ENCODE measurements at places on chromosomes 11 and 22.

DNA sequence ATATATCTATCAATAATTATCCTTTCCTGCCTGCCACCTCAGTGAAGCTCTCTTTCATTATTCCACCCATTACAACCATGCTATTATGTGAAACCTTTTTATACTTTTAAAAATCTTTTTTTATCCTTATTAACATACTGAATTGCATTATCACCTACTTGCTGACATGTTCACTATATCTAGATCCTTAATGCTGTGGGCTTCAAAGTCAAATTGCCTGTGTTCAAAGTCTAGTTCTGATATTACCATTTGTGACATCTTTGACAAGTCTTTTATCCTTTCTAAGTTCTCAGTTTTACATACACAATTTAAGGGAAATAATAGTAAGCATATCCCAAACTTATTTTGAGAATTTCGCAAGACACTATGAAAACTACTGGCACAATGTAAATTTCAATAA is 2239.4 kb downstream of the LRRC4C start:
- no peak for DNase-seq

DNA sequence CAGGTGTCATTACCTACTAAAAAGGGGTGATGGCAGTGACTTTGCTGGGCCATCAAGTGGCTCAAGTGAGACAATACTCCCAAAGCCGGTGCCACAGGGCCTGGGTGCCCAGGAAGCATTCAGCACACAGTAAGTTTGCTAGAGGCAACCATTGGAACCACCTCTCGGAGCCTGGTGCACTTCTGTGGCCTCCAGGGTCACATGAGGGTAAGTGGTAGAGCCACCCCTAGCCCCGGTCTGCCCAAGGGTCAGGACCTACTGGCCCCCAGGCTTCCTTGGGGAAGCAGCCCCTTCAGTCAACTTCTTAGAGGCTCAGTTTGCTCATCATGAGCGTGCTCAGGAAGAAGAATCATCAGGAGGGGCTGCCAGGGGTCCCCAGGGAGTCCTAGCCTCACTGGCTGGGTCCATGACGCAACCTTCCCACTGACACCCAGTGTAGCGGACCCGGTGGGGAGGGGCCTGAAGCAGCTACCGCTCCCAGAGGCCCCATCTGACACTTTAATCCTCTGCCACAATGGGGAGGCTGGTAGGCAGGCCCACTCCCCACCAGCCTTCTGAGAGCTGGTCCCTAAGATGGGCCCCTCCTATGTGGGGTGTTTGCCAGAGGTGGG is 17.5 kb upstream of the RASL10A start:
- no peak for DNase-seq

GRCh38 chr11:20161923-20162744 is 1.9 kb upstream of the DBX1 start:
- no peak for DNase-seq

DNA sequence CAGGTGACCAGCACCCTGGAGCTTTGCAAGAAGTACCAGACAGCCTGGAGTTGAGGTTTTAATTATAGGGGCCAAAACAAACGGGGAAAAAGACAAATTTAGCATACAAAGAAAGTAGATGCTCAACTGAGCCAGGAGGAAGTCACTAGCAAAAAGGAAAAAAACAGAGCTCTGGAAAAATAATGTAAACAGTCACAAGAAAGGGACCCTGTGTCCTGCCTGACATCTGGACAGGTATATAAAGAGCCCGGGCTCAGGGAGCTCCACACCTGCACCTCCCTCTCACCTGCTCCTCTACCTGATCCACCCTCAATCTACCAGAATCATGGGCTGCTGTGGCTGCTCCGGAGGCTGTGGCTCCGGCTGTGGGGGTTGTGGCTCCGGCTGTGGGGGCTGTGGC is at the start of gene KRTAP5-10:
TSS of gene KRTAP5-10 (plus strand) at position 301 of the 400 bp plus-strand sequence. CDS start at position 326, 25 bp downstream.
- no peak for DNase-seq

- no peak for DNase-seq
These were observed 8.0 kb downstream of the TUBGCP6 start for GRCh38 chr22:50236731-50237409.

DNA sequence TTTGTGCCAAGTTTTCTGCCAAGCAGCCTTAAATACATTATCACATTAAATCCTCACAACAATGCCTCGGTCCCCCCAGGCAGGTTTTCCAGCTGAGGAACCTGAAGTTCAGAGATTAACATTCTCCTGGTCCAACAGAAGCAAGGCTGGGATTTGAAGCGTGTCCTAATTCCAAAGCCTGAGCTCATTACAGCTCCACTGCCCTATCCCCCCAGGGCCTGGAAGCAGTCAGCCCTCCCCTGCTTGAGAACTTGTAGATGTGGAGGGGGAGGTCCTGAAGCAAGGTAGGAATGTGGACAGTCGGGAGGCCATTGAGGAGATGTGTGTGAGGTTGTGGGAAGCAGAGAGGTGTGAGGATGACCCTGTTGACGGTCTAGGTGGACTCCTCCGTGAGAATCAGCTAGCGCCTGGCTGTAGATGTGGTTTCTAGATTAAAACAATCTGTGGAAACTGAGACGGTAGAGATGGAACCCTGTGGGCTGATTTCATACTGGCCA is 8.1 kb downstream of the GRAMD1B start:
- DNase-seq, result no peak

DNA sequence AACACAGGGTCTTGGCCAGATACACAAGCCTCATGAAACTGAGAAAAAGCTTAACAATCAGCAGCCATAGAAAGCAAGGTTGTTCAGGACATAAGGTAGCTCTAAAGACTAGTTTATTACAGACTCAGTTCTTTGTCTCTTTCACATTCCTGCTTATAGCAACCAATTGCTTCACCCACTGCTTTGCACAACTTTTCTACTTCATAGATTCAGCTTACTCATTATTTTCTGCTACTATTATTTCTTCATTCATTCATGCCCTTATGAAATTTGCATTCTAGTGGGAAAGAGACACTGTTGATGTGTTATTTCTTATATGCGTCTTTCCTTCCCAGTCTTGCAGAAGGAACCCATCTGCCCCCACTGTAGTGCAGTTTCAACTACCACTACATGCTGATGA is 4.7 kb downstream of the CCDC34 start:
- no peak for DNase-seq

GRCh38 chr11:36160091-36160490 is 129.1 kb downstream of the COMMD9 start:
- DNase-seq, result no peak

- no peak for DNase-seq
These were observed 9.6 kb downstream of the QSER1 start for GRCh38 chr11:32902089-32902665.

DNA sequence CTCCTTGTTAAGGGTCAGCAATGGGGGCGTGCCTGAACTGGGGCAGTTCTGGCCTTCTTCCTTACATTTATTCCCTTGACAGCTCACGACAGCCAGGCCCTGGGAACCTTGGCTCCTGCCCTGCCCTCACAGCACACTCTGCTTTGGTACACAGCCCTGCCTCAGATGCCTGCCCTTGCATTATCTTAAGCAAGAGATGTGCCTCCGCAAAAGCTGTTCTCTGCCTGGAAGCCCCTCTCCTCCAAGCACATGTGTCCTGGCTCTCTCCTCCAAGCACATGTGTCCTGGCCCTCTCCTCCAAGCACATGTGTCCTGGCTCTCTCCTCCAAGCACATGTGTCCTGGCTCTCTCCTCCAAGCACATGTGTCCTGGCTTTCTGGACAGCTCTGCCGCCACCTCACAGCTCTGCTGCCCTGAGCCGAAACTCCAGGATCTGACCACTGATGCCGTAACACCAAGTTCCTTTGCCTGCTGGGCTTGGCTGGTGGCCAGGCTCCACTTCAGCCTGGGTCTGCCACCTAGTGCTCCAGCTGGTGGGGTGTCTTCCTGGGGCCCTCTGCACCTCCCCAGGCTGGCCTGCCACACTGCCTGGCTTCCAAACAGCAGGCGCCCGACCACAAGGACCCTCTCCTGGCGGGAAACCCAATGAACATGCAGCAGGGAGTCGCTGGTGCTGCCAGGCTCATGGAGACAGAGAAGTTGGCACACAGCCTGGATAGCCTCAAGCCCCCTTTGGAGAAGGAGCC is 53.0 kb downstream of the SCUBE1 start:
- no peak for DNase-seq

DNA sequence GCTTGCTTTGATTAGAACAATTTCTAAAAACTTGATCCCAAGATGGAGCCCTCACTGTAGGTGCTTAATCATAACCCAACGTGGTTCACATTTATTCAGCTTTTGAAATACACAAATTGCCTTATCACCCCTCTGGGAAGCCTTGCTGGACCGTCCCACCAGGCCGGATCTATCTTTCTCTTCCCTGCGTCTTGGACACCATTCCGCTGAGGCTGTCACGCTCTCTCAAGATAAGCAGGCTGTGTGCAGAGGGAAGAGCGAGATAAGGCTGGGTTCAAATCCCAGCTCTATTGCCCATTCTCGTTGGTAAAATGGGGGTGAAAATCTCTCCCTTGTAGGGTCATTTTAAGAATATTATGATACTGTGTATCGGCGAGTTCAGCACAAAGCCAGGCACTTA is 20.5 kb upstream of the TP53I11 start:
- no peak for DNase-seq

- DNase-seq, result no peak
These were observed 204.3 kb downstream of the TENM4 start for GRCh38 chr11:79236541-79236971.

DNA sequence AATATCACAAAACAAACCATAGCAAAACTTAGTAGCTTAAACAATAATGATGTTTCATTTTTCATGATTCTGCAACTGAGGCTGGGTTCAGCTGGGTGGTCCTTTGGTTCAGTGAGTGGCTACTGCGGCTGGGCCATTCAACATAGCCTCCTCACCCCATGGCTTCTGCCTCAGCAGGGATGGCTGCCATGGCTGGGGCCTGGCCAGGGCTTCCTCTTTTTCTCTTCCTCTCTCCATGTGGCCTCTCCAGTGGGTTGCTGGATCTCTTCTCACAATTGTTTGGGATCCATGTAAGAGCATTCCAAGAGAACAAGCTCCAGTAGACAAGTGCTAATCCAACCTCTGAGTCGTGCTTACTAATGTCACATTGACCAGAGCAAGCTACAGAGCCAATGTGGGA is 248.6 kb upstream of the PLET1 start:
- no peak for DNase-seq

GRCh38 chr22:44550711-44551491 is 52.9 kb upstream of the RTL6 start:
- no peak for DNase-seq

GRCh38 chr11:6637871-6638270 is 17.7 kb downstream of the DCHS1 start:
- no peak for DNase-seq

DNA sequence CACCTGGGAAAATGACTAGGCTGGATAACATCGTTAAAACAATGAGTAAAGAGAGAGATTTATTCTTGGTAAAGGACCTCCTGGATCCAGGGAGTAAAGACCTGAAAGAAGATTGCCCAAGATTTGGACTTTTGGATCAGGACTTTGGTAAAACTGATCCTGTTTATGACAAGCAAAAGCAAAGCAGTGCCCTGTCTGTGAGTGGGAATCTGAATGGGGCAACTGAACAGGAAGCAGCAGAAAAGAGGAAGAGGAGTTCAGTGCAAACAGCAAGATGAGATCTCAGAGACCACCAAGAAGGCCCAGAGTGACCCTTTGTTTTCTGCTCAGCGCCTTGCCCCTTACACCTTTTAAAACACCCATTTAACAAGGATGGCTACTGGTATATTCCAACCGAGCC is 122.0 kb downstream of the VPREB1 start:
- no peak for DNase-seq

- DNase-seq, result no peak
These were observed 1032.8 kb upstream of the RAG2 start for GRCh38 chr11:37630866-37631265.

- DNase-seq, result peak; percentile 83
These were observed 17.0 kb upstream of the IL2RB start for GRCh38 chr22:37166675-37167066.

Data from activated gamma-delta T cell treated with Interleukin-2 at 50 U/mL for 16 hours (primary cell).